Activated naive CD8-positive, alpha-beta T cell treated with anti-CD3 and anti-CD28 coated beads for 36 hours (primary cell): ENCODE measurements at places on chromosomes 12 and 14. TPM values are rescaled to one million over a fixed set of nuclear protein-coding genes. Genes with fewer than 3 reads are reported as not detected.

DNA sequence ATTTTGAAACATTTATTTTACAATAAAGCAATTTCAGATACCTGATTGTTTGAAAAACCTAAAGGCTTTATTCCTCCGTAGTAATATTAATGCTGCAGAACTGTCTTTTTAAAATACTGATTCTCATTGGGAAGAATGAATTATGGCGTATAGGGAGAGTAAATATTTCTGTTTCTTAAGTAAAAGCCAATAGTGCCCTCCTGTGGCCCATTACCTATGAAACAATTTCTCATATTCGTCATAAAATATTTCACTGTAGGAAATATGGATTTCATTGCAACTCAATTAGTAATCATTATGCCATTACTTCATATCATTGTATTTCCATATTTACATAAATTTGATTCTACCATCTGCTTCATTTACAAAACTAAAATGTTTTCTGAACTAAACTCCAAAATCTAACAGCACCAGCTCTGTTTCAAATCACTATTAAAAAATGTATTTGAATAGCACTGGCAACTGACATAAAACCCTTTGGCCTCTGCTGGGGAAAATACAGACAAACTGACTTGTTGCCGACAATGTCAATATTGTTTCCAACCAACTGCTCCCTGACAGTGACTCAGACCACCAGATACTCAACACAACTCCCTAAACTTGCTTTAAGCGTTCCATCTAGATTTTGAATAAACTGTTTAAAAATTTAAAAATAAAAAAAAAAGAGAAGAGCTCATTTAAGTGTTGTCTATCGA is 290.3 kb downstream of the NAV3 start:
- no peak overlapping the region for H3K4me3 ChIP-seq
- H3K4me1 ChIP-seq, result no peaks in the 10 kb centered on the region
- no peak overlapping the region for H3K27ac ChIP-seq
- no peak for DNase-seq
- H3K27me3 ChIP-seq, result no peaks in the 10 kb centered on the region
- H3K36me3 ChIP-seq, result no peaks in the 10 kb centered on the region

- H3K4me1 ChIP-seq, result no peaks in the 10 kb centered on the region
- no peak overlapping the region for H3K27ac ChIP-seq
- DNase-seq, result no peak
- H3K27me3 ChIP-seq, result no peaks in the 10 kb centered on the region
- H3K36me3 ChIP-seq, result no peaks in the 10 kb centered on the region
Observed at GRCh38 chr12:58225203-58225877, 284.0 kb downstream of the ATP23 start.

DNA sequence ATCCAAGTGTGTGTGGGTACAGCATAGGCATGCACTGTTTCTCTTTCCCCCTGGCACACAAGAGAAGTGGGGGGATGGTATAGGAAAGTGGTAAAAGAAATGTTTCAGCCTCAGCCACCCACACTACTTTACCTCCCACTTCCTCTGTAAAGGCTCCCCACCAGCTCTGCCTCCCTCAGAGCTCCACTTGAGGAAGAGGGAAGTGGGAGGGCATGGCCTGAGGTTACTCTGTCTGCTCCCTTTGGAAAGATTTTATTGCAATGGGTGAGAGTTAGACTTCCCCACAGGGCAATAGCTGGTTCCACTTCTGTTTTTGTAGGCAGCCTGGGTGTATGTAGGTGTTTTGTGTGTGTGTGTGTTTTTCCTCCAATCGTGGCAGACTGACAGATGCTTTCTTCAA is 145.3 kb downstream of the SSPN start:
- no peak overlapping the region for H3K4me3 ChIP-seq
- H3K4me1 ChIP-seq, result peaks cover 13% of the 10 kb centered on the region
- H3K27ac ChIP-seq, result no peak overlapping the region

VDR gene
- total RNA-seq, result 55.8 TPM

DNA sequence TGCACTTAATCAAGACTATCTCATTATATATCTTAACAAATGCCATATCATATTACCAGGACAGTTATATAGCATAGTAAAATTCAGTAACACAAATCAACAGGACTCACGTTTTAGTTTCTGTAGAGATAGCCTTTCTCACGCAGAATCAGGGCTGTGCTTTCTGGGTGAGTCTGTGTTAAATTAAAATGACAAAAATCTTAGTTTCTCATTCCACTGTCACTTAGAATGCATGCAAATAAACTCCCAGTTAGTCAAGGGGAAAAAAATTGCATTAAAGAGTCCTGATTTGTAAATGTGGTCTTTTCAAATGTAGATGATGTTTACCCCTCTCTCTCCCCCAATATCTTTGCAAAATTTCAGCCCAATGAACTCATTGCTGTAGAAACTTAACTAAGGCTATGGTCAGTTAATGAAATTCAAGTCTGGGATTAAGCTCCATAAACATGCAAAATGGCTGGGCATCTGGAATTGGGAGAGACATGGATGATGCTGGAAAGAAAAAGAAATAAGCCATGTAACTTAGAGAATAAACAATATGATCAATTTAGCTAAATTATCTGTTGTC is 77.8 kb upstream of the MGAT4C start:
- H3K4me1 ChIP-seq, result no peaks in the 10 kb centered on the region
- no peak for DNase-seq
- no peaks in the 10 kb centered on the region for H3K27me3 ChIP-seq

DNA sequence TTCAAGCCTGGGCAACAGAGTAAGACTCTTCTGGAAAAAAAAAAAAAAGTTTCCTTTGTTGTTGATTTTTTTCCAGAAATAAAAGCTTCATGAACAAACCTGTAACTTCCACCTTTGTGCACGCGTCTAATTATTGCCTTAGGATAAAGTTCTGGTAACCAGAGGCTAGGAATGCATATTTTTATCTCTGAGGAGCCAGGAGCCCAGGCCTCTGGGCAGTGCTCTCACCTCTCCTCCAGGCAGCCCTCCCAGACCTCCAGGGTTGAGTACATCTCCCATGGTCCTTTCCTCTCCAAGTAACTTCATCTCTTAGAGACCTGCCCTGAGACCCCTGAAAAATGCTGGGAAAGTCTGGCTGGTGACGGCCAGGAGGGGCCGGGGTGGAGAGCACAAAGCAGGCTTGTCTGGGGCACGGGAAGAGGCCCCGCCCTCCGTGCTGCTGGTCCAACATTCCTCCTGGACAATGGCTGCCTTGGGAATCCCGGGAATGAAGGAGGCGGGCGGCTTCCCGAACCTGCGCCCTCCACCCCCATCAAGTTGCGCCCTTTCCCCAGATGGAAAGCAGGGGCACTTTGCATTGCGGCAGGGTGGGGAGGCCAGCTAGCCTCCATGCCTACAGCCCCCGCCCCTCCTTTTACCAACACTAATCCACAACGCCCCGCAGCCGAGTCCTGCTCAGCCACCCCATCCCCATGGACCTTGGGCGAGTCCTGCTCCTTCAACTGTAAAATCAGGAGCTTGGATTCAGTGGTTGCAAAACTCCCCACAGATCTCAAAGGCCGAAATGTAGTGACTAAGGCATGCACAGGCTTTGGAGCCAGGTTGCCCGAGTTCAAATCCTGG is 7.3 kb upstream of the FIGNL2 start:
- DNase-seq, result no peak
- no peak overlapping the region for H3K4me3 ChIP-seq
- peaks cover 9% of the 10 kb centered on the region for H3K27me3 ChIP-seq
- no peaks in the 10 kb centered on the region for H3K36me3 ChIP-seq
- H3K27ac ChIP-seq, result no peak overlapping the region
- H3K4me1 ChIP-seq, result peaks cover 9% of the 10 kb centered on the region

DNA sequence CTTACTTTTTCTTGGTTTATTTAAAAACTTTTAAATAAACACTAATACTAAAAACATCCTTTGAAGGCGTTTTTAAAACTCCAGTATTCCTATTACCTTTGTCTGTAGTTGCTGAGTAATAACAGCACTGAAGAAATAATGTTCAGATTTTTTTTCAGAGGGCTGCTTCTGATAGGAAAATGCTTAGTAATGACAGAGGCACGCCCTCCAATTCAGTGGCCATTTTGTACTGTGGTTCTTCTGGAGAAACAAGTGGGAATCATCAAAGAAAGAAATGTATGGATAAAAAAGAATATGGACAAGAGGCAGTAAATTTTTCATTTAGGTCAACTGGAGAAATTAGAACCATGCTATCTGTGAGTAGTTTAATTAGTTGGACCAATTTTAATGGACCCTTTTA is 13.6 kb downstream of the VEZT start:
- H3K27ac ChIP-seq, result no peak overlapping the region
- DNase-seq, result no peak
- H3K4me3 ChIP-seq, result no peak overlapping the region
- H3K4me1 ChIP-seq, result peaks cover 17% of the 10 kb centered on the region
- H3K36me3 ChIP-seq, result peaks cover 13% of the 10 kb centered on the region

- DNase-seq, result no peak
- H3K4me3 ChIP-seq, result no peak overlapping the region
- no peaks in the 10 kb centered on the region for H3K4me1 ChIP-seq
- no peak overlapping the region for H3K27ac ChIP-seq
- H3K27me3 ChIP-seq, result peaks cover 3% of the 10 kb centered on the region
Observed at GRCh38 chr12:91211866-91212265, 29.2 kb upstream of the DCN start.

NRXN3 gene
- total RNA-seq, result not detected

DNA sequence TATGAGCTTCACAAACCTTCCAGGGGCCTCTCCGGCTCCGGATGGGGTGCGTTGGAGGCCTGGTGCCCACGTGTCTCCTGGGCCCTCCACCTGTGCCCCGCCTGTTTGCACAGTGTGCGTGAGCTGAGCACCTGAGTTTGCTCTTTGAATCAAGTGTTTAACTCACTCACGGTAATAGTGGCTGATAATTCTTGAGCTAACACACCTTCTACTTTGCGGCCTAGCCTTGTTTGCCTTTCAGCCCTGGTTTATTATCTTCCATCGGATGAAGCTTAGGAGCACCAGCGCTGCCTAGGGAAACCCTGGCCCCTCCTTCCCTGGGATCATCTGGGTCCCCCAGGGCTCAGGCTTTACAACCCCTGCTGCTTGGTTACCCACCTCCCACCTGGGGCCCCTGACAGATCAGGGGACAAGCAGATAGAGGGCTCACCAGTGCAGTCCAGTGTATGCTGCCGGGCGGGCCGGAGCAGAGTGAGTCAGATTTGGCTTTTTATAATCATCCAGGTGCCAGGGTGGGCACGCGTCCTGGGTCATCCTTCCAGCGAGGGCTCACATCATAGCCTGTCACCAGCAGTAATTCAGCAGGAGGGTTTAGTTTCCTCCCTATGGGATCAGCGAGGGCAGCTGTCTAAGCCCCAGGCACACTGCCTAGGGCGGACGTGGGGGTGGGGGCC is 62.8 kb upstream of the RFLNA start:
- no peak for DNase-seq
- no peak overlapping the region for H3K27ac ChIP-seq
- no peaks in the 10 kb centered on the region for H3K36me3 ChIP-seq
- H3K4me3 ChIP-seq, result no peak overlapping the region
- H3K4me1 ChIP-seq, result peaks cover 2% of the 10 kb centered on the region

TAS2R7 gene
- total RNA-seq, result not detected

GRCh38 chr12:6072302-6072752 is 52.1 kb downstream of the VWF start:
- no peak for DNase-seq
- no peak overlapping the region for H3K4me3 ChIP-seq
- peaks cover 29% of the 10 kb centered on the region for H3K4me1 ChIP-seq
- H3K27ac ChIP-seq, result no peak overlapping the region
- H3K27me3 ChIP-seq, result peaks cover 25% of the 10 kb centered on the region
